ENCODE measurements at places on chromosomes 6 and 20.
A peak's percentile ranks its signal among the peaks of the same experiment; 100 is the strongest.

DNA sequence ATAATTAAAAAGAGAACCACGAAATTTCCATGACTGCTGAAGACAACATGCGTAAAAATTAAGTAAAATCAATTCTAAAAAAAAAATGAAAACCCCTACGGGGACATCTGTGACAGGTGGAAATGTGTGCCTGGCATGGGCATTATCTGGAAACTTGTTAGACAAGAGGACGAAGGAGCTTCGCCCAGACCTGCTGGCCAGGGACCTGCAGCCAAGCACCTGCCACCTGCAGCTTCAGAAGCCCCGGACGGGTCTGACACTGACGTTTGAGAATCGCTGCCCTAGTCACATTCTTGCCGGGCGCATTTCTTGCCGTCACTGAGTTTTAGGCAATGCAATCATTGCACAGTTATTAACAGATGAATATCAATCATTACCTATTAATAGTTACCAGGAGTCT, 140.3 kb downstream of the SMOC2 start:
- no peak for DNase-seq

DNA sequence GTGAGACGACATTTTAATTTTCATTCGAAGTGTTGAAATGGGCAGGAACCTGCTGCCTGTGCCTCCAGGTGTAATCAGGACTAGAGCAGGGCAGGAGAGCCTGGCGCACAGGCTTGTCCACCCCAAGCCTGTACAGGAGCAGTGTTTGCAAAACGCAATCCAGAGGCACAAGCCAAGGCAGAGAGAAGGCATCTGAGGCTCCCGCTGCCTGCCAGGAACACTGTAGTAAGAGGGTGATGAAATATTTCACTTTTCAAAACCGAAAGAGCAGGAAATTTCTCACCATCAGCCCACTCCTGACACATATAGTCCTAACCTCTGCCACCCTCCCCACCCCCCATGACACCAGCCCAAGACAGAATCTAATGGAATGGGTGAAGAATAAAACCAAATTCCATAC, 132.5 kb downstream of the RTN4IP1 start:
- no peak for DNase-seq

- DNase-seq: no peak
Measured at GRCh38 chr6:158377860-158378259, 65.6 kb downstream of the TULP4 start.

- no peak for DNase-seq
Measured at GRCh38 chr6:6659600-6660327, 71.2 kb downstream of the LY86 start.

DNA sequence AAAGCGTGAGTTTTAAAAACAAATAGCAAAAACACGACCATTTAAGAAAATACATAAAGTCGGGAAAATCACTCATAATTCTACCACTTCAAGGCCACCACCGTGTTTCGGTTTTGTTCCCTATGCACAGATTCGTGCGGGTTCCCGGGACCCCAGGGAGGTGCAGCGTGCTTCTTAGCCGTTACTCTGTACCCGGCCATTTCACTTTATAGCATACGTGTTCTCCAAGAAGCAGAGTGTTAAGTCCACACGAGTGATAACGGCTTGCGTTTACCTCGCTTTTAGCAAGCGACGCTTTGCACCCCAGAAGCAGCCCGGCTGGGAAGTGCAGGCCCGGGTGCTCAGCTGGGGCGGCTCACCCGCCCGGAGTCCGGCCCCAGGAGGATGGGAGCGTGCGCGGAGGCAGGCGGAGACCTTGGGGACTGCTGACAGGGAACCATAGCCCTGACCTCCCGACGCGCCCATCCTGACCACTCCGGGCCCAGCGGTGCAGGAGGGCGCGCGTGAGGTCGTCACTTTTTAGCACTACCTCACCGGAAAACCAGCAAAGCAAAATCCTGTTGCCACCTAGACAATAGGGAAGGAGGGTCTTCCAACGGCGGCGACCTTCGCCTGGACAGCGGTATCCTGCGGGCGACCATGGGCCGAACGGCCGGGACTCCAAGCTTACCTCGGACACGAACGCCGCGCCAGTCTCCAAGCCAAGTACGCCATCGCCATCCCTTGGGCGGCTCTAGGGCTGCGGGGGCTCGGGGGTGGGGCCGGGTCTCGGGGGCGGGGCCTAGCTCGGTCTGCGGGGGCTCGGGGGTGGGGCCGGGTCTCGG, at the start of gene ECI2:
ECI2 (minus strand) TSS at position 735 of the 824 bp plus-strand sequence; CDS start at position 720, 15 bp downstream.
- DNase-seq: peak; percentile 22

GRCh38 chr6:151056230-151056907, 183.4 kb upstream of the AKAP12 start:
- DNase-seq: no peak

GRCh38 chr6:158327211-158327610, 14.9 kb downstream of the TULP4 start:
- DNase-seq: no peak

DNA sequence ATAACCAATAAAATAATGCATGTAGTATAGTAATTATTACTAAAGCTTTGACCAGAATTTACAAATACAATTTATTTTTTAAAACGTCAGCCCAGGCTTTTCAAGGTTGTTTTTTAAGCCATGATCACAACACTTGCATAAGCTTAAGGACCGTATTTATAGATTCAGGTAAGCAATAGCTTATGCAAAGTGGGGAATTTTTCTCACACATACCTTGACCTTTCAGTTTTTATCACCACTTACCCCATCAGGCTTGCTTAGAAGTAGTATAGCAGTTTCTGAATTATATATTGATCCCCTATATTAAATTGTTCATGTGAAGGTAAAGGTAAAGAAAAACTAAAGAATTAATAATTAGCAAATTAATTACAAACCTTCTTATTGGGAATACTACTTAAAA, 232.3 kb upstream of the FKBP1C start:
- DNase-seq: no peak

- DNase-seq: no peak
Measured at GRCh38 chr6:109013656-109014305, 80.9 kb downstream of the SESN1 start.

GRCh38 chr20:4563534-4563933, 158.2 kb upstream of the PRND start:
- no peak for DNase-seq

DNA sequence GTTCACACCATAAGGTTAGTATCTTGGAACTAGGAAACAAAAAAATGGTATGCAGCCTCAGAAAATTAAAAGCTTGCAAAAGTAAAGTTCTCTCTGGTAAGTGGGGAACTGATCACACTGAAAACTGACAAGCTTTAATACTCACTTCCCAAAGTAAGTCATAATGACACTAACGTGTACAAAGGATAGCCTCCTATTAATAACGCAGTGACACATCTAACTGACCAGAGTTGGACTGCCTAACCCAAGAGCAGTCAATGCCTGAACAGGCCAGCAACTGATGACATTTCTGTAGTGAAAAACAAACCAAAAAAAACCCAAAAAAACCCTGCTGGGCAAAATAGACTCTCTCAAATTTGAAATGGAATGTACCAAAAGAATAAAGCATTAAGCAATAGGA, 30.7 kb downstream of the CHD6 start:
- DNase-seq: no peak

GRCh38 chr6:15549371-15549770, 113.5 kb downstream of the DTNBP1 start:
- DNase-seq: no peak

GRCh38 chr6:32763421-32763820, at the start of gene HLA-DQB2:
TSS of gene HLA-DQB2 (minus strand) at chr6:32763532. CDS start at chr6:32763470, 62 bp downstream.
- no peak for DNase-seq

- no peak for DNase-seq
Measured at GRCh38 chr6:164531736-164532135, 777.7 kb downstream of the C6orf118 start.

GRCh38 chr6:152368751-152369624, 268.2 kb downstream of the SYNE1 start:
- no peak for DNase-seq

DNA sequence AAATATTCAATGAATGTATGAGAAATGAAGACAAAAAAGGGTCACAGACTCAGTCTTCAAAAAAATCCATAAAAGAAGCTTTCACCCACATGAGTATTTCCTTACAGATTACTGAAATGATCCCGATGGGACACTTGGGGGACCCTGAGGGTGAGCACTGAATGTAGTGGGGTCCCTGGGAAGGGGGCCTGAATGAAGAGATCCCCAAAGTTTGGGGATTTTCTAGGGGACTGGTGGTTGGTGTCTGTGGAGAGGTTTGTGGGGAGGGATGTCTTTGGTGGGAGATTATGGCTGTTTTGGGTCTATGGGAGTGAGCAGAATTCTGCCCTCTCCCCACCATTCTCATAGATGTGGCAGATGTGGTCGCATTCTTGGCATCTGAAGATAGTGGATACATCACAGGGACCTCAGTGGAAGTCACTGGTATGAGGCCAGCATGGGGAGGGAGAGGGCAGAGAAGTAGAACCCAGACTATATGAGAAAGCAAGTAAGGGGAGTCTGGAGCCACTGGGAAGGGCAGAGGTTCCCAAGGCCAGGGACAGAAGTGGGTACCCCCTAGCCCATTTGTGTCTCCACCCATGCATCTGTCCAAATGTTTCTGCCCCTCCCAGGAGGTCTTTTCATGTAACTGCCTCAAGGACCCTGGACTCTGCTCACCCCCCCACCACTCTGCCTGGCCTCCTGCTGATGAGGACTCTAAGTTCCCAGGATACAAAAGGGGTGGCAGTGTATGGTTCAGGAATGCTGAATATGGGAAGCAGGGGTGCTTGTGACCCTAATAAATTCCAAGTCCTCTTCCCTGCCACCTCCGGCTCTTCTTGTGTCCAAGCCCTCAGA, 1.8 kb downstream of the HSD17B8 start:
- DNase-seq: no peak

GRCh38 chr6:3630258-3630835, 121.2 kb downstream of the PXDC1 start:
- DNase-seq: no peak

DNA sequence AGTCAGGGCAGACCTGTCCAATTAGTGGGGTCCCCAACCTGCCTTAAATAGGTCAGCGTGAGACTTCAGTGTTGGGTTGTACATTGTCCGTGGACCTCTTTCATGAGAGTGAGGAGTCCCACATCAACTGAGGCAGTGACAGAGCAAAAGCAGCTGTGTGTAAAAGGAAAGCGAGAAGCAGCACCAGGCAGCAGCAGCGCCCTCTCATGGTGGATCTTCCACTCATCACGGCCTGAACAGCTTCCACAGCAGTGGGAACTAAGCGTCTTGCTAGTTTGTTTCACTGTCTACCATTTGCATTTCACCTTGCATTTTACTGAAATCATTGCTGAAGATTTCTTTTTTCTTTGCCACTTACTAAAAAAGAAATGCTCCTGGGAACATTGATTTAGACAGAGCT, 333.8 kb downstream of the PKHD1 start:
- DNase-seq: no peak

GRCh38 chr20:61125546-61126180, 126.4 kb upstream of the CDH4 start:
- no peak for DNase-seq

DNA sequence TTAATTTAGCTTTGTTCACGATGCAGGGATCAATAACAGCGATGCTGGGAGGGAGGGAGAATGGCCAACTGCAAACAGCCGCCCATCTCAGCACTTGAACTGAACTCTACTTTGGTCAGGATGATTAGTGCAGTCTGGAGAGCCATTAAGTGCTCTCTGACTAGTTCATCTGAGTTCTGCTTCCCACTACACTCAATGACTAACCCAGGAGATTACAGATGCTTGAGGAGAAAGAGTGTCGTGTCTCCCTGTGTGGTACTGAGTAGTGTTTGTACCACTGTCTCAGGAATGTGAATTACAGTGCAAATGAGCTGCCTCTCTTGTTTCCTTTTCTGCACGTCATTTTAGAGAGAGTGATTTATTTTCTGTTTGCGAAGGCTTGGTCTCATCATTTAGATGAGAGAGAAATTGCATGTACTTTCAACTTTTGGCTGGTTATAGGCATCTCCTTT, 23.5 kb downstream of the CARMIL1 start:
- DNase-seq: no peak

- no peak for DNase-seq
Measured at GRCh38 chr6:39452306-39453145, 130.0 kb upstream of the KCNK16 start.

Data from activated T-cell treated with anti-CD3 and anti-CD28 coated beads for 1 hour (primary cell).